ENCODE measurements at places on chromosomes 1 and 21. TPM values are rescaled to one million over a fixed set of nuclear protein-coding genes. Genes with fewer than 3 reads are reported as not detected.

Gene USP33
- total RNA-seq: 89.8 TPM

Gene SPRR2F
- total RNA-seq: not detected

Gene LIN28A
- total RNA-seq: not detected

Gene CTSS
- total RNA-seq: 10.9 TPM

Gene PADI4
- total RNA-seq: not detected

Gene ITGB3BP
- 13.3 TPM for total RNA-seq

Gene GPR52
- 1.4 TPM for total RNA-seq

Gene KCNT2
- 10.5 TPM for total RNA-seq

Gene FNBP1L
- 8.7 TPM for total RNA-seq

Gene POTED
- total RNA-seq: not detected

Gene IL22RA1
- under 0.01 TPM for total RNA-seq

Gene HCN3
- 2.9 TPM for total RNA-seq

Gene ACTA1
- total RNA-seq: not detected

Gene DDR2
- total RNA-seq: 384 TPM

Gene TRAF3IP3
- total RNA-seq: not detected

Gene OR2L8
- total RNA-seq: not detected

Gene OR2AK2
- total RNA-seq: not detected

Gene GOLPH3L
- total RNA-seq: 18.0 TPM

Gene NKAIN1
- total RNA-seq: not detected

Gene ZNF683
- not detected for total RNA-seq

Gene TLCD4
- 2.4 TPM for total RNA-seq

Gene WDR26
- 78.9 TPM for total RNA-seq

Gene TDRD10
- total RNA-seq: not detected

Gene RGS1
- total RNA-seq: not detected

Gene HLX
- total RNA-seq: 9.0 TPM

Gene PCSK9
- 6.5 TPM for total RNA-seq

Gene FAM167B
- total RNA-seq: 4.4 TPM

Gene TRIM58
- 0.36 TPM for total RNA-seq

Gene LCE3E
- not detected for total RNA-seq

Gene CLCNKB
- total RNA-seq: 0.29 TPM
